Activated T-cell treated with anti-CD3 and anti-CD28 coated beads for 24 hours (primary cell): ENCODE measurements at places on chromosomes 1 and 21.

GRCh38 chr1:231387770-231388669 lies 34.1 kb downstream of the EGLN1 start:
- no peak for DNase-seq

GRCh38 chr21:26800970-26801431 lies 44.2 kb downstream of the ADAMTS1 start:
- DNase-seq = no peak

DNA sequence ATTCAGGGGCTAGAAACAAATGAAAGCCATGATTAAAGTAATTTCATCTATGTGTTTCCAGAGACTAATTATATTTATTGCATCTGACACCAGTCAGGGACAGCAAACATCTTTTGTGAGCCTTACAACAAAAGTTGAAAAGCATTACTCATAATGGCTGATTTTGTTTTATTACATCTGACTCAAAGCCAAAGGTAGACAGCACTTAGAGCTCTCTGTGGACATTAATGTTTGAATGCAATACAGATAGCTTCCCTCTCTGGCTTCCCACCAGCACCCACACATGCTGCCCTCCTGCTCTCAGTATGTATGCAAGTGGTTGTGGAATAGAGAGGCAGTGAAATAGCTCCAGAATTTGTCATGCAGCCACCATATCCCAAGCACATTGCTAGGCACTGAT lies 198.7 kb downstream of the SETD4 start:
- no peak for DNase-seq

GRCh38 chr1:198773030-198773429 lies 134.2 kb downstream of the PTPRC start:
- no peak for DNase-seq
